ENCODE measurements at places on chromosomes 7 and 10.

- DNase-seq, result no peak
These were observed 178.6 kb upstream of the INHBA start for GRCh38 chr7:41881331-41882130.

DNA sequence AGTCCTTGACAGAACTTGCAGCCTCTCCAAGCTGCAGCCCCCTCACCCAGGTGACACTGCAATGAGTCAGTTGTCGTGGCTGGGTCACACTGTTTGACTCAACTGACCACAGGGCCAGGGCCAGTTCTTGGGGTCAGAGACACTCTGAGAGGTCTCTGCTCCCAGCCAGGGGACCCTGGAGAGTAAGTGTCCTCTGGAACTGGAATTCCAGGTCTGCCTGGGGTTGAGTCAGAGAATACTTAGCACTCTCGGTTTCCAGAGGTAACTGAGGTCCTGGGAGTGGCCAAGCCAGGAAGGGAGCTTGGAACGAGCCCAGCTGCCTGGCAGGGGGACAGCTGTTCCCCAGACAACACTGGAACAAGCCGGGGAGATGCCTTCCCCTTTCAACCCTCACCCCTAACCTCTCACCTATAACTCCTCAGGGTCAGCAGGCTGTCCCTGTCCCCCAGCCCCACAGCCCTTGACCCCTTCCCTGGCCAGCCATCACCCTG, 2.2 kb upstream of the MYL10 start:
- no peak for DNase-seq

- no peak for DNase-seq
These were observed 1.6 kb downstream of the CDK14 start for GRCh38 chr7:90597563-90598253.

GRCh38 chr10:17026686-17027485, 102.7 kb downstream of the CUBN start:
- no peak for DNase-seq

DNA sequence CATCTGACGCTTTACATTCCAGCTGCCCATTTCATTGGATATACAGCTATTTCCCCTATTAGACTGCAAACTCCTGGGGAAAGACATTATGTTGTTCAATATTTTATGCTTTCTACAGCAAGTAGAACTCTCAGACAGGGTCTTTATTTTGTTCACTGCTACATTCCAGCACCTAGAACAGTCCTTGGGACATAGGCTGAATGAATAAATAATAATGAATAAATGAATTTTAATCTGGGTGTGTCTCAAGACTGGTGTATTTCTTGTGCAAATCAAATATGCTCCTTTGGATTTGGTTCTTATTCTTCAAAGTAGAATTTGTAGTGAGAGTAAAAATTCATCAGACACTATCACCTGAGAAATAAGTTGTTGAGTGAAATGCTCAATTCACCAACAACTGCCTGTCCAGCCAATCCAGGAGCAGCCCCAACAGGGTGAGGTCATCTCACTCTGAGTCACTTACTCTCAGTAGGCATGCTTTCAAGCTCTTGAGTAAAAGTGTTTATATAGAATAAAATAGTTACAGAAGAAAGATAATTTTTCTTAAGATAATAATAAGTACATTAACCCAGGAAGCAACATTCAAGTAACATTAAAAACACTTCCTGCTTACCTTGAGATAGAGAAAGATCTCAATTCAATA, 287.5 kb upstream of the NPVF start:
- DNase-seq, result no peak
